ENCODE measurements at places on chromosomes 1 and 21.

DNA sequence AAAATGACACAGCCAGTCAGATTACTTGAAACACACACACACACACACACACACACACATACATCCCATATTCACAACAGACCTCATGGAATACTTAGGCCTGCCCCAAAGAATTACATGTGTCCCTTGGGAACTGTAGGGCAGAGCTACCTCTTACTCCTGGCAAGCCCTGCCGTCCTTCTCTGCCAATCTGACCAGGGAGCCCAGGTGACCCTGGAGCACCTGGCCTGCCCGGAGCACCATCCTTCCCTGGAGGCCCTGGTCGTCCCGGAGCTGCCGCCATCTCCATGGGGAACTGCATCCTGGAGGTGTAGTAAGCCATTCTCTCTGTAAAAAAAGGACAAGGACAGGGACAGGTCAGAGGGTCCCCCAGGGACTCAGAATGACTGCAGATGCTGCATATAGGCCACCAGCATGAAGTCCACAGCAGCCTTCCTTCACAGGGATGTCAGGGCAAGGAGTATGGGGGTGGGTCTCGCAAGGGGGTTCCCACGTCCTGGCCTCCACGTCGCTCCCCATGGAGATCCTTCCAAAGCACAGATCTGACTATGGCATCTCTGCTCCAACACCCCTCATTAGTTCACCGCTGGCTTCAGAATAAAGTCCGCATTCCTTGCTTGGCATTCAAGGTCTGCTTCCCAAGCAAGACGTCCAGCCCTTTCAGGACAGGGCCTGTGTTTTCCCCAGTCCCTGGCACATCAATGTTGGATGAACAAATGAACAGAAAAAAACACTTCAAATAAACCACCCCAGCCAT, 9.2 kb upstream of the PEF1 start:
- DNase-seq = no peak

- DNase-seq = no peak
Measured at GRCh38 chr1:10973552-10973951, 38.9 kb upstream of the TARDBP start.

GRCh38 chr1:152225678-152226077, 1.7 kb upstream of the HRNR start:
- DNase-seq = no peak

DNA sequence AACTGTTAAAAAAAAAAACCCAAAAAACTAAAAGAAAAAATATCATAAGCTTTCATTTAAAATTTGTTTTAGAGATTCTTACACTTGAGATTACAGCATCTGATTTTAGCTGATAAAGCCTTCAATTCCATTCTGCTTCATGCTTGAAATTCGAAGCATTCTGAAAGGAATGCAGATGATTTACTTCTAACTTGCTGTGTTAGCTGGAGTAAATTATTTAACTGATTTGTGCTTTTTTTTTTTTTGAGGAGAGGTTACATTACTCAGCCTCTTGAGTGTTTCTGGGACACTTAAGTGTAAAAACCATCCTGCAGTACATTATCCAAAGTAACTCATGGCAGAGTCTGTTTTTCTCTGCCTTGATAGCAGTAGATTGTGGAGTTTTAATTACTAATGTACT, 4.5 kb upstream of the TRIM67 start:
- DNase-seq = no peak

DNA sequence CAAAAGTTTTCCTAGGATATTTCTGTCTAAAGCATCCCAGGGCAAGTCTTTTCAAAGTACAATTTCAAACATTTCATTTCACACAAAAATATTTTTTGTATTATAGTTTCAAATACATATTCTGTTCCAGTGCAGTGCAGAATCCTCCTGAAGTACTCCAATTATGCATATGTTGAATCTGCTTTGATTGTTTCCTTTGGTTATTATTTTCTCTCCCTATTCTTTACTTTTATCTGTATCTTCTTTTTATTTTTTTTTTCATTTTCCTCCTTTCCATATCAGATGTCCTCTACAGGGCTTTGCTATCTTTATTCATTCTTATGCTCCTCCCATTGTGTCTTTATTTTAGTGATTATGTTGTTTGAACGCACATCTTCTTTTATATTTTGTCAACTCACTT, 274.8 kb downstream of the DPYD start:
- no peak for DNase-seq

DNA sequence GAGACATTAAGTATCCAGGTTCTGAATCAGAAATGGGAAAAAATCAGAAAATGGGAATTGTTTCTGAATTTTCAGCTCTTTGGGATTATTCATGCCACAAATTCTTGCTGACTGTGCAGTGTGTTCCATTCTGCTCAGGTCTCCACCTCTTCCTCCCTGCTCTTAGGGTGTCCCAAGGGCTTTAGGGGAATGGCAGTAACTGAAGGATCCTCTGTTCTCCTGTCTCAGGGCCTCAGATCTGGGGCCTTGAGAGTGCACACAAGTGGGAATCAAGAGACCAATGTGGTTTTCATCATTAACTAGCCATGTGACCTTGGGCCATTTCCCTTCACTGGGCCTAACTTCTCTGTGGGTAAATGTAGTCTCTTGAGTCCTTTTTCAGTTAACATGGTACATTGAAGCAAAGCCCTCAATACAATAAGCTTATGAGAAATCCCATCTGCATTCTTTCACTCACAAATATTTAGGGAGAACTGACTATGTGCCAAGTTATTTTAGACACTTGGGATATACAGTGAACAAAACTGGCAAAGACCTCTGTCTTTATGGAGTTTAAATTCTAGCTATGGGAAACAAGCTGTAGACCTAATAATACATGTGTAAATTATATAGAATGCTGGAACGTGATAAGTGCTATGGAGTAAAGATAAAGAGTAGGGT, 75.7 kb upstream of the SPATA6 start:
- DNase-seq = no peak

GRCh38 chr1:175749075-175749474, 5.7 kb upstream of the TNR start:
- DNase-seq = no peak

- DNase-seq = no peak
Measured at GRCh38 chr1:27658951-27659496, 13.0 kb downstream of the IFI6 start.

GRCh38 chr1:10953505-10954193, 58.8 kb upstream of the TARDBP start:
- DNase-seq = no peak

DNA sequence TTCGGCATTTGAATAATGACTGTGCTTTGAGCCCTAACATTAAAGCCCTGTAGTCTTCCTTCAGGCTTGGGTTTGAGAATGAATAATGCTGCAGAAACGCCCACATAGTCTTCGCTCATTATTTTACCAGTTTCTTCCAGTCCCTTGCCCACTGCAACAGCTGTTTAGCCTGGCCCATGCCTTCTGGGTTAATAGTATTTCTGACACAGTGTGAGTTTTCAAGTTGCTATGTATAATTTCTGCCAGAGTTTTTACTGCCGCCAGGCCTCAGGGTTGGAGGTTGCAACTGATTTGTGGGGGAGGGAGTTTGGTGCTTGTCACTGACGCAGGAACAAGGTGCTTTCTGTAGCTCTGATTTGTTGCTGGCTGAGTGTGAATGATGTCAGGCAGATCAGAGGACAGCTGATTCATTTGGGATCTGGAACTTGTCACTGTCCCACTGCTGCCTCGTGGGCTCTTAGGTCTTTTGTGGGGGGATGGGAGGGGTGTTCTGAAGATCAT, 109.8 kb downstream of the MAST2 start:
- DNase-seq = no peak

- DNase-seq = no peak
Measured at GRCh38 chr1:161227196-161227871, 1.5 kb downstream of the TOMM40L start.

DNA sequence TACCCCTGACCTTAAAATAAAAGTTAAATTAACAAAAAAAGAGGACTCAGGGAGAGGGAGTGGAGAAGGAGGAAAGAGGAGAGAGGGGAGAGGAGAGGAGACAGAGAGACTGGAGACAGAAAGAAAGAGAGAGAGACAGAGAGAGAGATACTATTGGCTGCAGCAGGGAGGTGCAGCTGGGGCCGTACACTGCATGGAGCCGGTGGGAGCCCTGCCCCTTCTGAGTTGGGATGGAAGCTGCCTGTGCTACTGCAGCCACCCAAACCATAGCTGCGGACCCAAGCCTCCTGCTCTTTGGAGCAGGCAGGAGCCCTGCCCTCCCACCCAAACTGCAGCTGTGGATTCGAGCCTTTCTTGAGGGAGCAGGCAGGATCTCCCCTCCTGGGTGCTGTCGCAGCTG, 32.7 kb upstream of the HP1BP3 start:
- no peak for DNase-seq

GRCh38 chr1:50724626-50725286, 235.3 kb downstream of the FAF1 start:
- DNase-seq = no peak

DNA sequence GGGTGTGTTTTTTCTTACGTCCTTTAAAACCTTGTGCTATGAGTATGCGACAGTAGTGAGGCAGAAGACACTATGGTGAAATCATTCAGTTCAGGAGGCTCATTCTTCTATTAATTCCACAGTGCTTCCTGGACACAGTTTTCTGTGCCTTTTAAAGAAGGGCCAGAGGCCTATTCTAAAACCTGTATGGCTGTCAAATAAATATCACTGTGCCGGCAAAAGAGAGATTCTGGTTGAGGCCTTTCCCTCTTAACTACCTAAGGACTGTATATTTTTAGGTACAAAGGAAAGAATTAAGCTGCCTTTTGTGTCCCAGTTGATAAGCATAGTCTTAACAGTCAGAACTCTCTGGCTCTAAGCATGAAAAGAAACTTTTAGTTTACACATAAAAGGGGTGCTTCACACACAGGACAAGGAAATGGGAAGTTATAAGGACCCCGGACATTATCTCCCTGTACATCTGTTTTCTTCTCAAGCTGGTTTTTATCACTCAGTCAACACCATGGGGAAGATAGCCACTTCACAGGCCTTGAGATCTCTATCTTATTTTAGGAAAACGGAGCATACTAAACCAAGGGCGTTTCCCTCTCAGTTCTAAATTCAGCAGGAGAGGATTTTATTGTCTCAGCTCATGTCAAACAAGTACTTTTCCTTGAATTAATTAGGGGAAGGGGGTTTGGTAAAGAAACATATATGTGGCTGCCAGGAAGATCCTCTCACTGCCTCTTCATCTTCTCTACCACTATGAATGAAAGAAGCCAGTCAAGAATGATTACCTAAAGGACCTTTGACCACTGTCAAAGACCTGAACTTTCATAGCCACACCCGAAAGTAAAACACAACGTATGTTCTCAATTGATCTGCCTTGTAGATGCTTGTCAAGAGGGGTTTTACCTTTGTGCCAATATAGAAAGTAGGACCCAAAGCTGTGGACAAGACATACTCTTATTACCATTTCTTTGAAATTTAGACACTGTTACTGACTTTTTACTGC, 71.4 kb upstream of the HSPA13 start:
- DNase-seq = no peak

GRCh38 chr1:168520052-168520751, 23.6 kb downstream of the XCL2 start:
- no peak for DNase-seq

DNA sequence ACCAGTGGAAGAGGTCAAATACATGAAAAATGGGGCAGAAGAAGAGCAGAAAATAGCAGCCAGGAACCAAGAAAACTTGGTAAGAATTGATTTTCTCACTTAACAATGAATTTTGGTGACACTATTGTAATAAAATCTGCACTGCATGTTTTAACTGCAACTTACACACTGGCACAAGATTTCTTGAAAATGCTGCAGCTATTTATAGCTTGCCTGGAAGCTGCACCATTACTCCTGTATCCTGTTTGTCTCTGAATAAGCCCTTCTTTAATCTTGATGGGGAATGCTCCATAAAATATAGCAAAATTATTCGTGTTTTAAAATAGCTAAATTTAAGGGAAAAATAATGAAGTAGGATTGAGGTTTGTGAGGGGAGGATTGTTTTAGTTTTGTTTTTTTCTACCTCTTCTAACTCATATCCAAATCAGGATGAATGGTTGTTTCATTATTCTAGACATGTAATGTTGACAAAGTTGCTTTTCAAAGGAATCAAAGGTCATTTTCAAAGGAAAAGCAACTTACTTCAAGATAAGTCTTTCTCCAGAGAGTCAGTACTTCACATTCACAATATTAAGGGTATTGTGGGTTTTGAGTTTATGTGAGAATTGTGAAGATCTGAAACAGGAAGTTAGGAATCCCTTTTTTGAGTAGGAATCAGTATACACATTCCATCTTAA, 120.9 kb downstream of the C1orf21 start:
- DNase-seq = no peak

GRCh38 chr1:60891765-60892164, 190.6 kb upstream of the NFIA start:
- DNase-seq = no peak

GRCh38 chr1:66256629-66257572, 277.1 kb upstream of the SGIP1 start:
- DNase-seq = no peak

DNA sequence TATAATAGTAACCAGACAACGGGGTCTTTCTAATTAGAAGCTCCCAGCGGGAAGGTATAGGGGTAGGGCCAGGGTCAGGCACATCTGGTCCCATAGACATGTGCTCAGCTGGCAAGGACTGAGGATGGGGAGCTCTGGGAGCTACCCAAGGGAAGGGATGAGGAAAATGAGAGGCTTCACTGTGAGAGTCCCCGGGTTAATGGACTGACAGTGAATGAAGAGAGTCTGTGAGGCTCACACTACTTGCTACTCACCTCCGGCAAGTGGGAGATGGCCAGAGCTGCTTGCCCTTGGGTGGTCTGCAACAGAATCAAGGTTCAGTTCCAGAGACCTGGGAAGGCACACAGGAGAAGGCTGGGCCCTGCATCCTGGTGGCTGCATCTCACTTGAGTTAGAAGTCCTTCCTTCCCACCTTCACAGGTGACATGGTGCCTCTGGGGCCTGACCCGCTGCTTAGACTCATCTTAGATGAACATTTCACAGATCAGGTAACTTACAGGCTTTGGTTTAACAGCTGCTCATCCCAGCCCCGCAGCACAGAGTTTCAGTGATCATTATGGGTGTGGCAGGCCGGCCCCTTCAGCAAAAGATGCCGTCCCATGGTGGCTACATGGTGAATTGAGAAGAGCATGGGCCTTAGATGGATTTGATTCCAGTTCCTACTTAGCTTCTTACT, 31.7 kb downstream of the EIF2D start:
- no peak for DNase-seq

DNA sequence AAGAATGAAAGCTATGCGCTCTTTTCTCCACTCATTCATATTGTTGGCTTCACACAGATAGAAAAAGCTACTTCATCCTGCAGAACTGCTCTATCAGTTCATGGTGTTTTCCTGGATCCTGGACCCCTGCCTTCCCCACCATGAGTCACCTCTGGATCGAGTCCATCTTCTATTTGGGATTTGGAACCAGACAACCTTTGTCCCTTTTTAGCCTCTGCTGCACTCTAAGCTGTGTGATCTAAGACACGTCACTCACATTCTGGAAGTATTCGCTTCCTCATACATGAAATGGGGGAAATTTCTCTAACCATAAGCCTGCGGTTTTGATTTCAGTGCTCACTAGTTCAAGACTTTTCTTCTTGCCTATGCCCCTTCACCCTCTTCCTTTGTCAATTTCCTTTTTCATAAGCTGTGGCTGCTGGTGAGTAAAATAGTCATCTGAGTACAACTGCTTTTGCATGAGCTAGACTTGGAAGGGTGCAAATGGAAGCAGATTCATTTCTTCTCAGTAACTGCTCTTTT, 14.1 kb upstream of the DEGS1 start:
- no peak for DNase-seq

Measured in activated gamma-delta T cell (primary cell).